ENCODE measurements at places on chromosomes 6 and 20.

DNA sequence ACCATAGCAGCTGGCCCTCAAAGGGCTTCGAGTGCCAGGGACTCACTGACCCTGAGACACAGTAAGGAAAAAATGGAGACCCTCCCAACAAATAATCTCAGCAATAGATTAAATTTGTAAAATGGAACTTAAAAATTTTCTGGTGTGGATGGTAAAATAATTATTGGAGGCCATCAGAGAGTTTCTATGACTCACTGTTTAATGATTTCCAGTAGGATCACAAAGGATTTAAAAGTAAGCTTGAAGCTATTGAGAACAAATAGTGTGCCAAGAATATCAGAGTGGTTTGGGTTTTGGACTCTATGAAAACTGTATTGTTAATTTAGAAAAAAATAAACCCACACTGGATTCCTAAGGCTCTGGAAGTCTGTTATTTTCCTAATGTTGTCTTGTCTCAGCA, 115.2 kb upstream of the AKIRIN2 start:
- DNase-seq: no peak

- DNase-seq: no peak
These were observed 156.4 kb upstream of the SYNCRIP start for GRCh38 chr6:85798931-85799652.

DNA sequence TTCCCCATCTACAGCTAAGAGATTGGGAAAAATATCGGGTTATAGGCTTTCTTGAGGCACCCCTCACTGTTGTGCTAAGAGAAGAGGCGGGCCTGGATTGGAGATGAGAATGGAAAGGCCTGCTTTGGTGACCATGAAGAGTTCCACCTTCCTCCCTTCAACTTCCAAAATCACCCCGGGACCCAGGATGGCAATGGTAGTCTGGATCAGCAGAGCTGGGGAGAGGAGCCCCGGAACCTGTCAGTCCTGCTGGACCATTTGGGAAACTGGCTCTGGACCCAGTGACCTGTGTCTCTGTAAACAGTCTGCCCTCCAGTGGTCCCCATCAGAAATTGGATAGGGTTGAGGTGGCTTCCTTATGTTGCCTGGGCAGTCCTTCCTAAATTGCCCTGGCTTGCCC, 1085.6 kb downstream of the KHDRBS2 start:
- no peak for DNase-seq

- DNase-seq: no peak
These were observed 252.5 kb upstream of the NOX3 start for GRCh38 chr6:155708100-155708499.

DNA sequence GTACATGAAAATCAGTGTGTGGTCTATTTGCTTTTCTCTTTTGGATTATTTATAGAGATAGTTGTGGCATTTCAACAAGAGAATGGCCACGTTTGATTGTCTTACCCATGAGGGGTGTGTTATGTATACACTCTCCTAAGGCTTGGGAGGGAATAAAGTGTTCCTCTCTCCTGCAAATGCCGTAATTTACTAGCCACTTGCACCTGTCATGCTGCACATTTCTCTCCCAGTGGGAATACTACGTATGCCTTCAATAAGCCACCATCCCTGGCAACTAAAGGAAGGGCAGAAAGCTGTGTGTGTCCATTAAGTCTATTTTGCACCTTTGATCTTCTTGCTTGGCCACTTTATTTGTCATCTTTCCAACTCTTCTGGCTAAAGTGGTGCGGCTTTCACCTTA, 541.2 kb downstream of the QKI start:
- no peak for DNase-seq

DNA sequence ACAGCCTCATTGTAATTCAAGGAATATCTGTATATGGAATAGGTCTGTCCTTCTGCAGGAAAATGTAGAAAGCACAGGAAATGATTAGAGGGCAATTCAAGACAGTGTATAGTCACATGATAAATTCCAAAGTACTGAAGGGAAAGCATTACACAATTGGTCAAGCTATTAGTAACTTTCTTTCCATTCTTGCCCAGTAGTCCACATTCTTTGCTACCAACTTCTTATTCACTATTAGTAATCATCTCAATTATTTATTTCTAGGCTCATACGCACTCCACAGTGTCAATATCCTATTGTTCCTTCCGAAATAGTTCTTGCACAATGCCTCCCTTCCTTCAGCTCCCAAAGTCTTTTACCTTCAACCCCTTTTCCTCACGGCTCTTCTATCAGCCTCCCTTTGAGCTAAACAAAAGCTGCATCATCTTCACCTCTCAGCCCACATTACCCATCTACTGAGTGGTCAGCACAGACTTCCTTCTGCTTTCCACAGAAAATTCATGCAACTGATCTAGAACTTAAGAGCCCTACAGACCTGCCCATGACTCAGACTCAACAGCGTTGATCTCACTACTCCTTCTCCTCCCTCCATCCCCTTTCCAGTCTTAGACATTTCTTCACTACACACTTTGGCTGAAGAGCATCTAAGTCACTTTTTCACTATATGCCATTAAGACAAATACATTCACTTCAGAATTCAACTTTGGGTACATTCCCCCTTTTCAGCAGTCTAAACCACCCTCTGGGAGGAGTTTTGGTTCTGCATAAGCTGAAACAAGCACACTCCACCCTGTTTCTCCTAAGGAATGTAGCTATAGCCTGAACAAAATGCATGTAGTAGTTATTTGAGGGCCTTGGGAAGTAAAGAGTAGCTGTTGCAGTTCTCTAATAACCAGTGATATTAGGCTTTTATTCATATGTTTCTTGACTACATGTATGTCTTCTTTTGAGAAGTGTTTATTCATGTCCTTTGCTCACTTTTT, 157.9 kb downstream of the KIF16B start:
- DNase-seq: no peak

GRCh38 chr6:42530296-42530695, 33.5 kb upstream of the UBR2 start:
- DNase-seq: no peak

- no peak for DNase-seq
These were observed 3.8 kb downstream of the SLC35B2 start for GRCh38 chr6:44253307-44254101.

GRCh38 chr6:130372786-130373185, 7.0 kb downstream of the TMEM200A start:
- no peak for DNase-seq

GRCh38 chr20:36240076-36240475, 3.8 kb downstream of the AAR2 start:
- no peak for DNase-seq

DNA sequence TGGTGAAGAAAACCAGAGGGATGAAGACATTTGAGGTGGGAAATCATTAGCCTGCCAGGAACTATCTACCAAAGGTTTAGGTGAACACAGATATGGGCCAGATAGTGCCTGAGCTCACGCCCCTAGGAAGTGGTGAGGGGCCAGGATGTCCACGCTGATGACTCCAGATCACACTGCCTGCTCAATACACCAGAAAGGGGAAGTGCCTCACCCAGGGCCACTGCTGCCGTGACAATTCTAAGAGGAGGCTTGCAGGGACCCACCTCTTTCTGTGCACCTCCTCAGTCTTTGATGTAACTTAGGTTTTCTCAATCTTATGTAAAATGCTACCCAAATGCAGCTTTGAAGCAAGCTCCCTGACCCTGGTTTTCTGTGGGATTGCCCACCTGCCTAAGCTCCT, 5.4 kb upstream of the RAB44 start:
- DNase-seq: no peak

Measured in NCI-H2081 treated with DMSO at 0.1 percent for 48 hours (cell line).